HT-29 (cell line): ENCODE measurements at places on chromosomes 1 and 21.

DNA sequence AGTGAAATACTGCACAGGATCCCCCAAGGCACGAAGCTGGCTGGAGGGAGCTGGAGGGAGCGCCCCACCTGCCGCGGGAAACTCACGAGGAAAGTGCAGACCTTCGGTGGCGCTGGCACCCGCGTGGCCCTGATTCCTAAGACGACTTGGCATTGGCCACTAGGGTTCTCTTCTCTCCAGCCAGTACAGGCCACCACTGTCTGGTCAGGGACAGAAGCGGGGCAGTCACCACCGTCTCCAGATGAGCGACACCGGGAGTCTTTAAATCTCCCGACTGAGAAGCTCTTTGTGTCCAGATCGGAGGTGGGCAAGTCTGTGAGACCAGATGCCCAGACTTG is 19.2 kb upstream of the CHIA start:
- DNase-seq: no peak

DNA sequence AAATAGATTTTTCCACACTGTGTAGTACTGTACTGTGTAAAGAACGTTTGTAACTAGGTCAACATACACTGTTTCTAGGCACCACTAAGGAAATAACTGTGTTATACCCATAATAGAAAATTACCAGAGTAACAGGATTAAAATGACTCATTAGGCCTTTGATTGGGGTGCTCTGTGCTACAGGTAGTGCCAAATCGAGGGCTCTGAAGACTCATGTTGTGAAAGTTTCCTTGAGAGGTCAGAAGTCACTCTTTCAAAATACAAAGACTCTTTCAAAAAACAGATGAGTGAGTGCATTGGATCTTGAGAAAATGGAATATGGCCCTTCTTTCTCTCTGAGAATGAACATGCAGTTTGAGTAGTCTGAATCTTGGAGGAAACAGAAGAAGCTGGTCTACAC is 143.0 kb downstream of the MRPL39 start:
- no peak for DNase-seq

DNA sequence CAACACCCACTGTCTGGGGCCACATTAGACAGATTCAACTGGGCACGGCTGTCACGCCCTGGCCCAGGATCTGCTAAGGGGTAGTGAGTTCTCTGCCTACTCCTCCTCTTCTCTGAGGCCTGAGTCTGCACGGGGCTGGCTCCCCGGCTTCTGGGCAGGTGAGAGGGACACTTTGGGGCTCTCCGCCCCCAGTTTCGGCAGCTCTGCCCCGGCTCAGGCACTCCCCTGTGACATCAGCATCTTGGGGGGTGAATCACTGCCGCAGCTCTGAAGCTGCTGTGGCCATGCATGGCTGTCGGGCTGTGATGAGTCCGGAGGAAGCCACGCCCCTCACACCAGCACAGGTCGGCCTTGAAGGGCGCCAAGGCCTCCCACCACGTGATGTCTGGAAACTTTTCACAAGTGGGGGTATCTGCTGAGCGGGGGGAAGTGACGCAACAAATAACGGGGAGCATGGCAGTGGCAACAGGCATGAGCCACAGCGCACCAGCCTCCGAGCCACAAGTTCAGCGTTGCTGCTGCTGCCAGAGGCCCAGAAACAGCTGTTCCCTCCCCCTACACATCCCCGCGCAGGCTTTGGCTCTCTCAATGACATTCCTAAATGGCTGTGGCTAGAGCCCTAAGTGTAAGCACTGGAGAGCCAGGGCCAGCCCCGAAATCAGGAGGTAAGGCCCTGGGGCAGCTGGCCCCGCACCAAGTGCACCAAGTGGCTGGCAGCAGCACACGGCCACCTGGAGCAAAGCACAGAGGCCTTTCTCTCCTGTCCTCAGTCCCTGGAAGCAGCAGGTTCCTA is 26.3 kb downstream of the ZBTB17 start:
- no peak for DNase-seq

DNA sequence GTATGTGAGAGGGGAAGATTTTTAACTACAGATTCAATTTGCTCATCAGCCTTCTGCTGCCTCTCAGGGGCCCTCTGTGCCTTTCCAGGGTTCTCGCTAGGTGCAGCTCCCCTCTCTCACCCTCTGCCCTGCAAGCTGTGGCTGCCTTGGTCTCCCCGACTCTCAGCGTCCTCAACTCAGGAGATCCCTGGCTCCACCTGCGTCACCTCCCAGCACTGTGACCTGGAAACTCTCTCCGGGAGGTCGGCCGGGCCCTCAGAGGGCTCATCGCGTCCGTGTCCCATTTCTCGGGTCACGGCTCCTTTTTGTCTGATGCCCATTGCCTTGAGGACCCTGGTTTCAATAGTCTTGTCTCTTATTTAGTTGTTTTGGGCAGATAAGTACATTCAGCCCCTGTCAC is 63.5 kb upstream of the ADARB1 start:
- no peak for DNase-seq

- no peak for DNase-seq
Measured at GRCh38 chr1:63843884-63844283, 70.1 kb downstream of the ROR1 start.

- no peak for DNase-seq
Measured at GRCh38 chr21:41433566-41433965, 7.5 kb downstream of the MX1 start.

GRCh38 chr1:114926607-114927006 is 71.9 kb downstream of the SYCP1 start:
- no peak for DNase-seq

DNA sequence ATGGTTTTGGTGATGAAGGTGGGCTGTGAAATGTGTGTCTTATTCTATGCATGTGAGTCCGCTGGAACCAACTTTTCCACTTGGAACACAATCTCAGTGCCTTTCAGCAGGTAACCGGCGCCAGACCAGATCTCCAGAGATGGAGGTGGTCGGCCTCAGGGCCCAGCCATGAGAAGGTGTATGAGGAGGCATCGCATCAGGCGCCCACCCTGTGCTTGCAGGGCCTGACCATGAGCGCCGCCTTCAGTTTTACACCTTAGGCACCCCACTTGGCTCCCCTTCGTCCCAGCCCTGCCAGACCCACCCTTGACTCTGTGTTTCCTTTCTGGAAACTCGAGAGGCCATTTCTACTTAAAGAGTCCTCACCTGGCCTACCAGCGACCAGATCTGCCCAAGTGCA is 48.6 kb upstream of the ATF3 start:
- DNase-seq: no peak

DNA sequence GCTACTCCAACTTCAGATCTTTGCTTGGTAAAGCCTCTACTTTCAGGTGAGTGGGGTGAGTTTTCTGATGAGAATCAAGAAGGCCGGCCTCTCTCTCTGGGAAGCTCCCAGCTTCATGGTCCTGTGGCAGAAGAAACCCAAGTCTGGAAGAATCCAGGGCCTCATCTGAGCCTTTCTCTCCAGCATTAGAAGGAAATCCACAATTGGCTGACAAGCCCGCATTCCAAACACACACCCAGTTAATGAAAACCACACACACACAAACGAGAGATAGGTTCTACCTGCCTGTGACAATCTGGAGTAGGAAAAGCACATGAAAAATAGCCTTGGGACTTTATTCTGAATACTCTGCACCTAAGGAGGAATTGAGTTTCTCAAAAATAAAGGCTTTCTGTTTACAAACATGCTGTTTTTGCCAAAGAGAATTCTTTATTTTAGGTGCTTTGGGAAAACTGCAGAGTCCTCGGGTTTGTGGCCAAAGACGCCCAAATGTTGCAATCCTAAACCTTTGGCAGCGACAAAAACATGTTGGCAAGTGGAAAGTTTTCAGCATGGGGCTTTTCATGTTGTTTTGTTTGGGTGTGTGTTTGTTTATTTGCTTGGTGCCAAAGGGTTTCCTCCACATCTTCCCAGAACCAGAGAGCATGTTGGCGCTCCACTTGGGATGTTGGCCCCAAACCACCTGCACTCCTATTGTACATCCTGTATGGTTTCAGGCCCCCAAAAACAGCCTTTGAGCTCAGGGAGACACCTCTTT is 216.2 kb downstream of the SETD4 start:
- no peak for DNase-seq

DNA sequence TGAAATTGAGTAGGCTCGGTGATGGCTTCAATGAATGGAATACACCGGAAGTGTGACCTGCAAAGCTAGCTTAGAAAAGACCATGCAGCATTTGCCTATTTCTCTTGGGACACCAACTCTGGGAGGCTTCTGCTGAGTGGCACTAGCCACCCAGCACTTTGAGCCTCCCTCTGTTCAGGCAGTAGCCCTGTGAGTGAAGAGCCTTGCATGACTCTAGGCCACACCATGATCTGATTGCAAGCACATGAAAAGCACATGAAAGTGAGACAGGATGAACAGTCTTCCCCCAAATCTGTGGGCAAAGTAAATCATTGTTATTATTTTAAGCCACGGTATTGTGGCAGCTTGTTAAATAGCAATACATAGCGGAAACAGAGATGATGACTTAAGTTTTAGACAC is 2.8 kb downstream of the CD48 start:
- no peak for DNase-seq

GRCh38 chr1:226631229-226632000 is 82.9 kb downstream of the STUM start:
- DNase-seq: no peak

DNA sequence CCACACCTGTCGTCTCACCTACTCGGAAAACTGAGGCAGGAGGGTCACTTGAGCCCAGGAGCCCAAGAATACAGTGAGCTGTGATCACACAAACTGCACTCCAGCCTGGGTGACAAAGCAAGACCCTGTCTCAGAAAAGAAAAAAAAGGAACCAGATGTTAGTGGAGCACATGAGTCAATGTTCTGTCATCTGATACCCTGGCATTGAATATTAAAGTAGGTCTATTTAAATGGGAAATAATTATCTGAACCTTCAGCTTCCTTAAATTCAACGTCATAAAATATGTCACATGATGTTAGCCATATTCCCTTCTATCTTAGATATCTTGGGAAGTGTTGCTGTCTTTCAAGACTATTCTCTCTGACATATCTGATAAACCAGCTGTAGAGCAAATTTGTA is 47.3 kb downstream of the NCAM2 start:
- no peak for DNase-seq

- DNase-seq: no peak
Measured at GRCh38 chr1:59133997-59134396, 162.9 kb upstream of the FGGY start.

- no peak for DNase-seq
Measured at GRCh38 chr1:39204441-39205081, at the start of gene MACF1. TSS of gene MACF1 (plus strand) at chr1:39204695. CDS start at chr1:39205023, 328 bp downstream.

GRCh38 chr1:27555700-27556424 is 48.1 kb downstream of the AHDC1 start:
- no peak for DNase-seq

DNA sequence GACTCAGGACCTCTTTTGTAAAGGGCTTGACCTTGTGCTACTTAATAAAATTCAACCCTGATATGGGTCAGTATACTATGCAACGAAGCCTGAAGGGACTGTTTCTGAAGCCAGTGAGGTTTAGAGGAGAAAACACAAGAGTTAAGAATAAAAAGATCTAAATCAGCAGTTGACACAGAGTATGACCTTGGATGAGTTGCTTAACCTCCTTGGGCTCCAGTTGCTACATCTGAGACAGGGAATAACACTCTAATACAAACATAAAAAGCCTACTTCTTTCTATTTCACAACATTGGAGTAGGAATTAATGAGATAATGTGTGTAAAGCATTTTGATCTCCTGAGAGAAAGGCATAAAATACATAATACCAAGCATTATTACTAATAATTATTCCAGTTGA is 882.4 kb upstream of the ADGRL2 start:
- DNase-seq: no peak

DNA sequence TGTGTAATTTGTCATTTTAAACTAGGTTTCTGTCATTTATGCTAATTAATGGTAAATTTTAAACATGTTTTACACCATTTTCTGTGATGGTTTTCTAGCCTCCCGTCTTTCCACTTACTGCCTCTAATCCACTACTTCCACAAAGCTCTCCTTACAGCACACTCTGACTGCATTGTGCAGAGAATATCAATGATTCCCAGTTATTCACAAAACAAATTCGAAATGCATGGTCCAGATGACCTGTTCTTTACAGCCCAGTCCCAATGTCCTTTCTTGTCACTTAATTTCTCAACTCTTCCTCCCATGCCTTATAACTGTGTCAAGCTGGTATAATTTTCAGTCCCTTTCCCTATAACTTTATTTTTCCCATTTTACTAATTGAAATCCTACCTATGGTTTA is 770.5 kb downstream of the USP25 start:
- DNase-seq: no peak

DNA sequence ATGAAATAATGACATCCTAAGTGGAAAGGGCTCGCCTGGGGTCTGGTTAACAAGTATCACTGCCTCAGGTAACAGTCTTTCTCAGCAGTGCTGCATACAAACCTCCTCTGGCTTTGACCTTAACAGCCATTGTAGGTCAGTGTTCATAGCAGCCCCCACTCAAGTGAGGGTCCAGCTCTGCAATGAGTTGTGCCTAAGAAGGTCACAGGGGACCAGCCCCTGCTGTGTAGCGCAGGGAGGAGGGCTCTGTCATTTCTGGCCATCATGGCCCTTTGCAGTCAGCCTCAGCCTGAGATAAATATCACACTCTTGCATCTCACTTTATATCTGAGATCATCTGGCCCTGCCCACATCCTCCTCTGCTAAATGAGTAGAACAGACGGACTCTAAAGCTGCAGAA is 18.1 kb upstream of the MYSM1 start:
- no peak for DNase-seq

- DNase-seq: peak; percentile 9
Measured at GRCh38 chr1:89910780-89911179, 84.1 kb upstream of the ZNF326 start.

DNA sequence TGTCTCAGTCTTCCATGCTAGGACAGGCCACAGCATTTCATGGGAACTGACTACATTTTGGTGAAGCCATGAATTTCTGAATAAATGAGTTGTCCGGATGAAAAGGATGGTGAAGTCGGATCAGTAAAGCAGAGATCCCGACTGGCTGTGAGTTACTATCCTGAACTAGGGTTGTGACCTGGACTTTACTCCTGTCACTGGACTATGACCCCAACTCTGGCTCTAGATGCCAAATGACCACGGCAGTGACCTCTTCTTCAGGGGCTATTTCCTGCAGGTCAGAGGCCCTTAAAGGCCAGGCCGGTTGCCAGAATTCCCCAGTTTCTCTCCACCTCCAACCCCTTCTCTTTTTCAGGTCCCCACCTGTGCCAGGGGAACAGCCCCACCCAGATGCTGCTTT is 1.7 kb upstream of the NECTIN4 start:
- DNase-seq: no peak

- no peak for DNase-seq
Measured at GRCh38 chr1:156509424-156510034, 9.0 kb upstream of the MEF2D start.

- no peak for DNase-seq
Measured at GRCh38 chr1:33548319-33548718, 75.9 kb downstream of the ZSCAN20 start.

GRCh38 chr1:93005252-93005598 is 44.0 kb upstream of the DIPK1A start:
- no peak for DNase-seq

- DNase-seq: no peak
Measured at GRCh38 chr1:230260831-230261230, 165.3 kb downstream of the PGBD5 start.

GRCh38 chr21:32733356-32733755 is 5.5 kb upstream of the SYNJ1 start:
- no peak for DNase-seq

GRCh38 chr1:32448773-32449456 is 16.0 kb upstream of the ZBTB8B start:
- peak; percentile 54 for DNase-seq
